Suprapubic skin (tissue), 4 donors: ENCODE measurements at places on chromosomes 3 and 15.
A peak's percentile ranks its signal among the peaks of the same experiment; 100 is the strongest.

GRCh38 chr3:74139648-74140047 lies 474.8 kb downstream of the CNTN3 start:
- DNase-seq, result no peak

GRCh38 chr15:51971032-51971374 lies 575 bp downstream of the LEO1 start:
- DNase-seq, result no peak

GRCh38 chr3:119679874-119680273 lies 2.7 kb upstream of the COX17 start:
- no peak for DNase-seq

- DNase-seq, result peak; percentile 30
These were observed 159.5 kb downstream of the RPLP1 start for GRCh38 chr15:69612112-69612511.

DNA sequence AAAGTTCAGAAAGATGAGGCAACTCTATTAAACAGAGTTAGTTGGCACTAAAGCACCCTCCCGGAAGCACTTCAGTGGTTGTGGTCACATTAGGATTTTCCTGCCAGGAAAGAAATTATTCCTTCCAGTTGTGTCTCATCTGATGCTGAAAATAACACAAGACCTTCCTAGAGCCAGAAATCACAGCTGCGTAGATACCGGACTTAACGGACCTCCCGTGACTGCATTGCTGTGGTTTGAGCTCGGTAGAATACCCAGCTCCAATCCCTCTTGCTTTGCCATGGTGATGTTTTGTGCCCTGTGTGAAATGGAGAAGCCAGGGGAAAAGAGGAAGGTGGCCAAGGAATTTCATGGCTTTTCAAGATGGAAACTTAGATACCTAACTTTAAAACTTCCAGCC lies 215.0 kb upstream of the IGF1R start:
- no peak for DNase-seq

DNA sequence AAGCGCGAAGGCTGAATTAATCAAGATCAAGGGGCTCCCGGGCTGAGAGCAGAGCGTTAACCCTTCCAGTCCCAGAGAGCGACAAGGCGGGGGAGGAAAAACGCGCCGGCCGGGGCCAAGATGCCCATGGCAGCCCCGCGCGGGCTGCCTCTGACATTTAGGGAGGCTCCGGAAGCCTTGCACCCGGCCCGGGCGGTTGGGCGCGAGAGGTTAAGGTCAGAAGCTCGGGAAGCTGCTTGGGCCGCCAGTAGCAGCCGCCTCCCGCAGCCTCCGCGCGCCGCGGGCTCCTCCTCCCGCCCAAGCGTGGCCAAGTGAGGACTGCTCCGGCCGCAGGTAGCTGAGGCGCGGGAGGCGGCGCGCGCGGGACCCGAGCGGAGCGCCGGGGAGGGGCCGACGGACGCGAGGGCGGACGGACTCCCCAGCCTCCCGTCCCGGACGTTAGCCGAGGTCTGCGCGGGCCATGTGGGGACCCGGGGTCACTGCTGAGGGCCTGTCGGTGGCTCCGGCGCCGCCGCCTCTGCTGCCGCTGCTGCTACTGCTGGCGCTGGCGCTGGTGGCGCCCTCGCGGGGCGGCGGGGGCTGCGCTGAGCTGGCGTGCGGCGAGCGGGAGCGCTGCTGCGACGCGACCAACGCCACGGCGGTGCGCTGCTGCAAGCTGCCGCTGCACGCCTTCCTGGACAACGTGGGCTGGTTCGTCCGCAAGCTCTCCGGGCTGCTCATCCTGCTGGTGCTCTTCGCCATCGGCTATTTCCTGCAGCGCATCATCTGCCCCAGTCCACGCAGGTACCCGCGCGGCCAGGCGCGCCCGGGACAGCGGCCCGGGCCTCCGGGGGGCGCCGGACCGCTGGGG lies at the start of gene C3orf80:
Gene C3orf80, plus strand, starts transcription at position 247 of the 850 bp plus-strand sequence. Its CDS starts 214 bp downstream, at position 461.
- no peak for DNase-seq

GRCh38 chr15:78195735-78196201 lies 38.6 kb downstream of the ACSBG1 start:
- DNase-seq, result no peak

GRCh38 chr3:183259087-183259486 lies 6.0 kb downstream of the B3GNT5 start:
- DNase-seq, result no peak

DNA sequence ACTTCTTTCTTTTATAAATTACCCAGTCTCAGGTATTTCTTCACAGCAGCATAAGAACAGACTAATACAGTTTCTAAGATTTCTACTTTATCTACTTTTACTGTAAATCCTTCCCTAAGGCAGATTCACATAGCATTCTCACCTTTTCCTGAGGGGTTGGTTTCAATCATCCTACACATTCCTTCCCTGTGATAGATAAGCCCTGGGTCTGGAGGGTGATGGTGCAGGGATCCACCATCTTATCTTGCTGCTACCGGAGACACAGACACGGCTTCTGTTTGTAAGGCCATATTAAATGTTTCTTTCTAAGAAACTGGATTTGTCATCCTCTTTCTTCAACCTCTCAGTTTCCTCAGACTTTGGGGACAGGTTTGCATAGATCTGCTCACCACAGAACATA lies 6.1 kb downstream of the IQCF5 start:
- DNase-seq, result no peak

DNA sequence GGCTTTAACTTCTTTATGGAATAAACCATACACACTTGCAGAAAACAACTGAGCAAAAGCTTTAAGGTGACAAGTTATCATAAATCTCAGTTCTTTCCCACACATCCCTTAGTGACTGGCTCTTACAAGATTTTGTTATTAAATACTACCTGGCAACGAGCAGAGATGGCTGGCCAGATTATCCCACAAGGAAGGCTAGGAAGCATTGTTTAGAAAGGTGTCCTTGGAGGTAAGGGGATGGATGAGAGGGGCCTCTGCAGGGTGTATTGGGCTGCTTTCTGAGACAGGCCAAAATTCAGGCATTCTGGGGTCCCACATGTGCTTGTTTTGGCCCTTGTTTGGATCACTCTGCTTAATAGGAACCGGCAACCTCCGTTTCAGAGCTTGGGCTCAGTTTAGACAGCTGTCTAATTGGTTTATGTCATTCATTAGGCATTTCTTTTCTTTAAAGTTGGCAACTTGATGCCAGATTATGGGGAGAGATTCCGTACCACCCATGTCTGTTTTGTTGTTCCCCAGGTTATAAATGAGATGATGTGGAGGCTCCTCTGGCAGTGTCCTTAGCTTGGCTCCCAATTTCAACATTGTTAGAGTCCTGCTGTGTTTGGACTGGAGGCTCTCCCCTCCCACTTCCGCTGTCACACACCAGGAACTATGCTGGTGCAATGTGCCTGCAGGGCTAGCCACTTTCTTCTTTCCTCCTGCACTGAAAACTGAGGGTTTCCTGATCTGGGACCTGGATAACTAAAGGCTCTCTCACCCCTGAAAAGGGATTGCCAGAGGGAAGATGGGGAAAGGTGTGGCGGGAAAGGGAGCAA lies 121.1 kb downstream of the TPRG1 start:
- DNase-seq, result no peak

DNA sequence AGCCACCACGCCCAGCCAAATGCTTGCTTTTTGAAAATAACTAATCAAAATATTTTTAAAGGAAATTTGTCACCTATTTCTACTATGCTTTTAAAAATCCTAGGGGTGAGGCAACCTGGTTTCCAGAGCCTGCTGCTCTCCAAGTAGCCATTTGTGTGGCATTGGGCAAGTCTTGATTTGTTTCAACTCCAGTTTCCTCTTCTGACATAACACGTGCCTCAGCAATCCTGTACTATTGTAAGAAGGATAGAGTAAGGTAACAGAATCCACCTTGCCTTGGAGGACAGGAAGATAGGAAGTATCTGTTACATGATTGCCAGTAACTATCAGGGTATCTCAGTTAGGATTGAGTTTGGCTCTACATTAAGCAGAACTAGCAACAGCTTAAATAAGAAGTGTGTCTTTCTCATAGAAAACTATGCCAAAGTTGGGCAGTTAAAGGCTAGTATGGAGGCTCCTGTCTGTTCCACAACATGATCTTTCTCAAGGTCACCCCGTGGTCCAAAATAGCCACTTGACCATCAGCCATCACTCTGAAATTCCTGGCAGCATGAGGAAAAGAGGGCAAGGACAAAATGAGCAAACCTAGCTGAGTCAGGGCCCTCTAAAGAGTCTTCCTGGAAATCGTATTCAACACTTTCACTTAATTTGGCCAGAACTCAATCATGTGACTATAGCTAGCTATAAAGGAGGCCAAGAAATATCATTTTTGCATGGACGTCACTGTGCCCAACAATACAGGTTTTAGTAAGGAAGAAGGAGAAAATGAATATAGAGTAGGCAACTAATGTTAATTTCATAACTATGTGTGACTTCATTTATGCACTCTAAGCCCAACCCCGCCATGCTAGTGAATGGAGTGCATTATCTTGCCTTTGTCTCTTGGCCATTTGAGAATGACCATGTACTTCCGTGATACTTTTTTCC lies 66.1 kb downstream of the HMG20A start:
- no peak for DNase-seq

GRCh38 chr3:80238152-80238551 lies 470.4 kb upstream of the ROBO1 start:
- DNase-seq, result no peak

DNA sequence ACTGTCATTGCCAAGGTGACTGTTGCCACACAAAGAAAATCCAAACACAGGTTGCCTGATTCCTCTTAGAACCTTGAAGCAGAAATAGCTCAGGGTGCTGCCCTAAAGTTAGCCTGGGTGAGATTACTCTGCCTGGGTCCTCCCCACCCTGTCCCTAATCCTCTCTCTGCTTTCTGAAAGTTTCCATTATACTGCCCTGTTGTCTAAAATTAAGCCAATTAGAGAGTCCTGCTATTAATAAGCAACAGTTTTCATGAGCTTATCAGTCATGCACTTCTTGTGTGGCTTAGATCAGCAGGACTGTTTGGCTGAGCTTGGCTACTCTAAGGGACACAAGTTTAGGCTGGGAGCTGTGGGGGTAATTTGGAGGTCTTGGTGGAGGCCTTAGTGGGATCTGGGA lies 334.7 kb upstream of the LRRFIP2 start:
- no peak for DNase-seq

DNA sequence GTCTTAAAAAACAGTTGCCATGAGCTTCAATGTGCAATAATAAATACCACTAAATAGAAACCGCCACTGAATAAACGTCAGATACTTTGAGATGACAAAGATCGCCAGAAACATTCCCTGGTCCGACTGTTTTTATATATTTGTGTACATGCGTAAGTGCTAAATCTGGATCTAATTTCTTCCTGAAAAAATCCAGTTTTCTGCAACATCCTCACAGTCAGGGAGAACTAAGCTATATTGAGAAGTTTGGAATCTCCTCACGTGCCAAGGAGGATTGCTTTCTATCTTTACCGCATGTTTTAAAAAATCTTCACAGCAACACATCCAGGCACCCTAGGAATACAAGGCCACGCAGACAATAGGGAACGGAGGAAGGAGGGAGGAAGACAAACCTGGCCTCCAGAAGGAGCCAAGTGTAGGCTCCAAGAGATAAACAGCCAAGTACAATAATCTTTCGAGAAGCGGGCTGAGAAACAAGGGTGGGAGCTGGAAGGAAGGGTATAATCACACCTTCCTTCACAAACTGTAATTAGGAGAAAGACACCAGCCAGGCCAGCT lies 5.7 kb downstream of the VGLL4 start:
- no peak for DNase-seq
